ENCODE measurements at places on chromosomes 3 and 15. TPM values are rescaled to one million over a fixed set of nuclear protein-coding genes. Genes with fewer than 3 reads are reported as not detected.

Gene CKMT1A
- 0.23 TPM for polyA plus RNA-seq

Gene MAGEL2
- 0.07 TPM for polyA plus RNA-seq

Gene HMG20A
- polyA plus RNA-seq, result 25.8 TPM

Gene CSPG4
- 4.9 TPM for polyA plus RNA-seq

Gene ARPP21
- 50.8 TPM for polyA plus RNA-seq

Data from thymus (tissue), 14 donors.